Epithelial cell of proximal tubule (primary cell): ENCODE measurements at places on chromosomes 4 and X. TPM values are rescaled to one million over a fixed set of nuclear protein-coding genes. Genes with fewer than 3 reads are reported as not detected.
A peak's percentile ranks its signal among the peaks of the same experiment; 100 is the strongest.

GRCh38 chr4:125961626-125962025, 646.9 kb downstream of the FAT4 start:
- no peak for DNase-seq

DNA sequence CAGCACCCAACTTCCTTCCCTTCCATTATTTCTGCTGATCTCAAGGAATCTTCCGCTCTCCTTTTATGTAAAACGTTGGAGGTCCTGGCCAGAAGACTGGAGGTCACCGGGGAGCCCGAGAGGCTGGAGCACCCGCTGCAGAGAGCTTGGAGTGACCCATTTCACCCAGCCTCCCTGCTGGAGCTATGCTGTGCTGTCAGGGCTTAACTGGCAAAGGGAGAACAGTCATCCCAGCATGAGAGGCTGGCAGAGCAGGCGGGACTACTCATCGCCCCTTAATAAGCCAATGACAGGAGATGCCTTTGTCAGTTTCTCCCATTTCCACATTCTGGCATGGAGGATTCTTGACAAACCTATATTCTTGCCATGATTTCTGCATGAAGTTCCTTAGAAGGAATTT, 98.9 kb downstream of the GATB start:
- DNase-seq, result no peak

DNA sequence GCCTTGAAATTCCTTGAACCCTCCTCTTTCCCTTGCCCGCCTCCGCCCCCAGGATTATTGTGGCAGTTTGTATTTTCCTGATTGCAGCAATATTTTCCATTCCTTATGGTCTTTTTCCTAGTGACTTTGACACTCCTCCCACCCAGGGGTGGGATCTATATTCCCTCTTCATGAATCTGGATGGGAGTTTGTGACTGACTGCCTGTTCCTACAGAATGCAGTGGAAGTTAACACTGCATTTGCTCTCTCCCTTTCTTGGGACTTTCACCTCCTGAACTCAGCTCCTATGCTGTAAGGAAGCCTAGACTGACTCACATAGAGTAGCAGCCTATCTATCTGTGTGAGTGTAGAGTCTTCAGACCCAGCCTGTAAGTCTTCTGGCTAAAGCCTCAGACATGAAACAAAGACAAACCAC, 2.2 kb downstream of the FUNDC2 start:
- no peak for DNase-seq

- DNase-seq, result no peak
These were observed 41.3 kb downstream of the CPLX1 start for GRCh38 chr4:784401-785331.

- DNase-seq, result peak; percentile 69
These were observed 426 bp upstream of the C4orf51 start for GRCh38 chr4:145679520-145679919.

DNA sequence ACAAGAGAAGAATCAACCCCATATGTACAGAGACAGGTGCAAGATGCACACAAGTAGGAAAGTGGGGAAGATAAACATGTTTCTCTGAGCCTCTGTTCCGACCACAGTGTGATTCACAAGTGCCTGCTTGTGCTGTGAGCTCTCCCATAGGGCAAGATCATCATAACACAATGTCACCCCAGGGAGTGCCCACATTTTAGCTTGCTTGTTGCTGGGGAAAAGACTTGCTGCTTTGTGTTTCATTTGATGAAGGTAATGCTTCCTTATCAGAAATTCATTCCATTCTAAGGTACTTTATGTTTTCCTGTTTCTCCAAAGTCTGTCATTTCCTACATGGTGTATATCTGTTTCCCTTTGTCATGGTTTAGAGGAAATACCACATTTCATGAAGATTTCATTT, 304.5 kb upstream of the DIPK2B start:
- DNase-seq, result no peak

- no peak for DNase-seq
These were observed 8.2 kb upstream of the ZRSR2 start for GRCh38 chrX:15781961-15782699.

CCNG2 gene
- 17.7 and 22.1 TPM in 2 replicates for total RNA-seq

DNA sequence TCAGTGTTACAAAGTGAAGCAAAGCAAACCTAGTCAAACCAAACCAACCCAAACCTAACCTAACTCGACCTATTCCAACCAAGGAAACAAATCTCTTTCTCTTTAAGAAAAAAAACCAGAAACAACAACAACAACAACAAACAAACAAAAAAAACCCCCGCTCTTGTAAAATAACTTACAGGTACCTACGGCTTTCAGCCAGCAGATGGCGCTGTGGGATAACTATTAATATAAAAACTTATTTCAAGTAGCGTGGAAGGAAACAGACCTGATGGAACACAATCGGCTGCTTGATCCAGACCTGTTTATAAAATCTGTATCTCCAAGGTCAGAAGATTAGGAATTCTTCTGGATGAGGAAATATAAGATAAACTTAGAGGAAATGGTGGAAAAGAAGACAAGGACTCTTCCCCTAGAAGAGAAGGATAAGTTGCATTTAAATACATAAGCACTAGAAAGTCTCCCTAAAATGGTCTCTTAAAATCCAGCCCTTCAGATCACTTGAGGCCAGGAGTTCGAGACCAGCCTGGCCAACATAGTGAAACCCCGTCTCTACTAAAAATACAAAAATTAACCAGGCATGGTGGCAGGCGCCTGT, 34.4 kb upstream of the CDKL5 start:
- no peak for DNase-seq

- DNase-seq, result no peak
These were observed 94.1 kb upstream of the GPR34 start for GRCh38 chrX:41594634-41595033.

DNA sequence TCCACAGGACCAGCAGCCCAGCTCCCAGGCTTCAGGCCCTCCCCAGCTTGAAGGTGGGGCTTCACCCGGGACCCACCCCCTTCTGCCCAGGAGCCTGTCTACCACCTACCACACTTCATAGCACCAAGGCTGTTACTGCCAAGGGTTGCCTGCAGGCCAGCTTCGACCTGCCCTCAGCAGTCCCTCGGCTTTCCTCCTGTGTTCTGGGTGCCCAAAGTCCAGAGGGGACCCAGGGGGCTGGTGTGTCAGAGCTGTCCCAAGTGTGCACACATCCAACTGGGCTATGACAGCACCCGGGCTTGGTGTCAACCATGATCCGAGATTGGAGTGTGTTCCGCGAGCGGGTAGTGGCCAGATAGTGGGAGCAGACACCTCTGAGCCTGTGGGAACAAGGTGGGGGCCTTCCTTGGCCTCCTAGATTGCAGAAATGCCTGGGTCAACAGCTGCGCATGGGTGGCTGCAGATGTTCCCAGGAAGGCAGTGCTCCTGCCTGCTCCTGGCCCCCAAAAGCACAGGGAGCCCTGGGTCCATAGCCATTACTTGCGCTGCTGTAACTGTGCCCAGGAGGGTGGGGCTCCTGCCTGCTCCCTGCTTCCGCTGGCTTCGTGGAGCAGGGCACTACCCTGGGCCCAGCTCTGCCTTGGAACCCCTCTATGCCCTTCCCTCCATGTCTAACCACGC, 16.8 kb downstream of the SULT1B1 start:
- DNase-seq, result no peak

GRCh38 chr4:139144911-139145551, 32.0 kb downstream of the ELF2 start:
- no peak for DNase-seq

ADH7 gene
- total RNA-seq, result not detected in 2 replicates

- DNase-seq, result no peak
These were observed 48.3 kb upstream of the WDR1 start for GRCh38 chr4:10164877-10165283.

GRCh38 chr4:165723051-165723795, 149.8 kb upstream of the TLL1 start:
- DNase-seq, result no peak

DNA sequence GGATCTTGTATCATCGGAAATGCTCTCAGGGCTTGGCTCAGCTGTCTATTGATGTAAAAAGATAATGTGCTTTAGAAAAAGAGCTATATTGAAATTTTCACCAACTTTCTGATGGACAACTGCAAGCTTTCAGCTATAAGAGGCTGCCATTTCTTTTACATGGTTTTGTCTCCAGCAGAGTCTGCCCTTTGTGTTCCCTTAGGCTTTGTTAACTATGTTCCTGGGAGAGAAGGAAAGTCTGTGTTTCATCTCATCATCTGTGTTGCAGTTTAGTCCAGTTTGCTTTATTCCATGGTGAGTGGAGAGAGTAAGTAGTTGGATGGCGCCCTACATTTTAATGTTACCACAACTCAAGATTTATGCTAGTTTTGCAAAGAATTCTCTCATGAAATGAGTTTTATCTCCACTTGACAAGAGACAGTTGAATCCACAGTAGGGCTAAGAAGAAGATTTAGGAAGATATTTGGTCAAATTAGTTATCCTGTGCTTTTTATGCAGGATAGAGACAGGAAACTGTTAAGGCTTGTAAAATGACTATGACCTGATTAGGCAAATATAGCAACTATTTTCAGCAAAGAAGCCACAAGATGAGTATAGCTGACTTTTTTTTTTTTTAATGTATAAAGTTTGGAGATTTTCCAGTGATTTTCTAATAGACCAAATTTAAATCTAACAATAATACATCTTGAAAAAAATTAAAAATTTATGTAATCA, 16.5 kb downstream of the SEPTIN11 start:
- DNase-seq, result no peak

DNA sequence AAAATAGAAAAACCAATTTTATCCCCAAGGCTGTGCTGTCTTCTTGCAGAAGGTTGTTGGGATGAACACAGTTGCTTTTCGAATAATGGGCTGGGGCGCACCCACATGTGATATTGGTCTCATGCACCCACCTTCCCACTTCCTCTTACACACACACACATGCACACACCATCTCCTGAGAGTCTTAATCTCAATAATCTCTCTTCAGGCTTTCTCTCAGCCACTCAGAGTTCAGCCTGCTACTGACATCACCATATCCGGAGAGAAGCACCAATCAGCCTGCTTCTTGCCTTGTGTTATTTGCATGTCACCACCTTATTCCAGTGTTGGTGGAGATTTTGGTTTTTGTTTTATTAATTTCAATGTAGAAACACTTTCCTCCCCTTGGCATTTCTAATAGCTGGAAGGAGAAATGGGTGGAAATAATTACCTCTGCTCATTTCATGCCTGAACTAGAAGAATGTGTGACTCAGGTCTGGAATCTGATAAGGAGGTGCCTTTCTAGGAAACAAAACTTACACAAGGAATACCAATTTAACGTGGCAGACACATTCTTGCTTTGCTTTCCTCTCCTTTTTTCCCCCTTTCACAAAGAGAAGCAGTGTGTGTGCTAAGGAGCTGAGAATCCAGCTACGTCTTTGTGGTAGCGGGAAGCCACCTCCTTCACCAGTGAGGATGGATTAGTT, 400.2 kb downstream of the MID1IP1 start:
- no peak for DNase-seq

- peak; percentile 44 for DNase-seq
These were observed 31.0 kb upstream of the TLR3 start for GRCh38 chr4:186037692-186038658.

- no peak for DNase-seq
These were observed 248.1 kb downstream of the EVC2 start for GRCh38 chr4:5460106-5460801.

DNA sequence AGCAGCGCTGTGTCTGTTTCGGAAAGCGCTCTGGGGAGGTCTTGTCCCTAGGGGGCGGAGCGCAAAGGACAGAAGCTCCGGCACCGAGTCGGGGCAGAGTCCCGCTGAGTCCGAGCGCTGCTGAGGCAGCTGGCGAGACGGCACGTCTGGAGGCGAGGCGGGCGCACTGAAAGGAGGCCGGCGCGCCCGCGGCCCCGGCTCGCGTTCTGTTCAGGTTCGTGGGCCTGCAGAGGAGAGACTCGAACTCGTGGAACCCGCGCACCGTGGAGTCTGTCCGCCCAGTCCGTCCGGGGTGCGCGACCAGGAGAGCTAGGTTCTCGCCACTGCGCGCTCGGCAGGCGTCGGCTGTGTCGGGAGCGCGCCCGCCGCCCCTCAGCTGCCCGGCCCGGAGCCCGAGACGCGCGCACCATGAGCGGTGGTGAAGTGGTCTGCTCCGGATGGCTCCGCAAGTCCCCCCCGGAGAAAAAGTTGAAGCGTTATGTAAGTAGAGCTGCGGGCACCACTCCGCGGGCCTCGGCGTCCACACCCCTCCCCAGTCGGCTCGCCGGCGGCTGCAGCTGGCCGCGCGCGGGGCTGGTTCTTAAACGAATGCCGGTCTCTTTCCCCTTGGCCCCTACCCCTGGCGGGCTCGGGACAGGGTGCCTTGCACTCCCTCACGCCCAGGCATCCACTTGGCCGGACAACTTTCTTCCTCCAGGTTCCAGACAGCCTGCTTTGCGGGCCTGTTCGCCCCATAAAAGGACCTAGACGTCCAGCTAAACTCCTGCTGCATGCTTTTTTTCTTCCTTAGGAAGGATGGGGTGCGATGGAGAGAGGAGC, at the start of gene GAB1:
Gene GAB1, plus strand, starts transcription at position 96 of the 819 bp plus-strand sequence. Its CDS starts 313 bp downstream, at position 409.
- no peak for DNase-seq

DNA sequence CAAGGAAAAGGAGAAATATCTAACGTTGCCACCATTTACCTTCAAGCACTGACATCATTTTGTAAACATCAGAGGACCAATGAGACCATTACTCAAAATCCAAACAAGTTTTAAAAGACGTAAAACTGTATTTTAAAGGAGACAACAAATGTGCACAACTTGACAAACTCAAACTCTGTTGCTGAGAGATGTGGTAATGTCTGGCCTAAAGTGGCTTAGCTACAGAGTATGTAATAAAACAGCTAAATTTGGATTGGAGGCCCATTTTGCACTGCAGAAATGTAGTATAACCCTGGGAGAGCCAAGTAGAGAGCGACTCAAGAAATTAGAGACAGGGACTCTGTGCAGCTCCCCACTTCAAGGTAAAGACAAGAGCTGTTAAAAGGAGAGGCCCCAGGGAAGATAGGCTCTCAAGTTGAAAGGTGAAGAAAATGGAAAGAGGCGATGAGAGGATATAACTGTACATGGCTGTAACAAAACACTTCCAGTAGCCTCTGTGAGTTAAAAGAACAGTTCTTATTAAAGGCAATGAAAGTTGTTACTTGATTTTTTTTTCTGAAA, 20.3 kb downstream of the UNC5C start:
- no peak for DNase-seq

GRCh38 chr4:38242101-38242500, 281.9 kb downstream of the PTTG2 start:
- no peak for DNase-seq

DNA sequence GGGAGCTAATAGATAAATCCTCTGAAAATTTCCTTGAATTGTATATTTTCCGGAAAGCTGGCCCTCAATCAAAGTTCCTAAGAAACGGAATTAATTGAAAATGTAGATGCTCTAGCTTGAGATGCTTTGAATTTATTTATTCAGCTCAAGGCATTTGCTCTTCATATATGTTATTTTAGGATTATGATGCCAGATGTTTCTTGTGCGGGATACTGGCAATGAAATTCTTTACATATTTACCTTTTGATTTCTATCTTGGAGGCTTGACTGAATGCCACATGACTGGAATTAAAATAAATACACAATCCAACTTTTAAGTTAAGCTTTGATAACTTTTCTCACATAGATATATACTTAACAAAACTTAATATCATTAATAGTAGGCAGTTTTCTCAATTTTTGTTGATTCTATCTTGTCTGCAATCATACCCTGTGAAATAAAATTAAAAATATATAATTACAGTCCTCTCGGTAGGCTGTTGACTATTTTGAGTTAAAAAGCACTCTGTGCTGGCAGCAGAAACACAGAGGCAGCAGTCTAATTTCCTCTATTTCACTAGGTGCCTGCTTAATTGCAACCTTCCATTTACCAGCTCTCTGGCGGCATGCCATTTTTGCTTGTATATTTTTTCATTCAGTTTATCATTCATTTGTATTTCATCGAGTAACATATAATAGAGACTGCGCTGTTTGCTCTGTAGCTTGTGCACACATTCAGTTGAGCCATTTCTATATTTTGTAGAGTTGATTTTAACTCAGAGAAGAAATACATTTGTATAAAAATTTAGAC, 991.5 kb downstream of the ADGRL3 start:
- no peak for DNase-seq
